ENCODE measurements at places on chromosomes 2 and 18.

DNA sequence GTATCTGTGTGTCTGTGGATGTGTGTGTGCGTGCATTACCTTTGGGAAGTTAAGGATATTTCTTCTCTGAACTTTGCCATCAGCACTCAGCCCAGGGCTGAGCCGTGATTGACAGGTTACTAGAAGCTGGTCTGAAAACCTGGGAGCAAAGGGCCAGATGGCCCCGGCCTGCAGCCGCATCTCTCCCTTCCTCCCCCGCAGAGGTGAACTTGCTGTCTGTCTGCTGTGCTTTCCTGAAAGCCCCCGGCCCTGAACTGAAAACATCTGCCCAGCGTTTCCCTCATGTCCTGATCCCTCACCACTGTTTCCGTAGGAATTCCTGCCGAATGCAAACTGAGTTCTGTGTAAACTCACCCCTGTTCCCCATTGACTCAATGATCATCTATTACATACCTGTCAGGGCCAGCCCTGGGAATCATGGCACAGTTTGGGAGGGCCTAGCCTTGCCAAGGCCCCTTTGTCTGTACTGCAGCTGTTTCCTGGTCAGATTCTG, 45.8 kb downstream of the MYCN start:
- H3K4me1 ChIP-seq, result no peaks in the 10 kb centered on the region
- no peaks in the 10 kb centered on the region for H3K36me3 ChIP-seq
- H3K27ac ChIP-seq, result no peak overlapping the region
- no peak overlapping the region for H3K4me3 ChIP-seq
- DNase-seq, result no peak

DNA sequence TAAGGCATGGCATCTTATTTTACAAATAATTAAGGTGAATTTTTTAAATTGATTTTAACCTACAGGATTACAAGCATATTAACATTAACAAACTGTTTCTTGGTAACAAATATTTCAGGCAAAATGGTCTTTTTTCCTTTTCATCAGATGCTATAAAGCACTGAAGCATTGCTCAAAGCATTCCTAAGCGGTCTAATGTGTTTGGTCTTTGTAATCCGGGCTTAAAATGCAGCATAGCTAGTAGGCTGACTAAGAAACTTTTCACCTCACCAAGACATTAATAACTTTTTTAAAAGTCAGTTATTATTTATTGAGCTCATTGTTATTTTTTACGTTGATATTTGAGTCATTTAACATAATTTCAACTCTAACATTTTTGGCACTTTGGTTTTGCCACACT, 538.8 kb upstream of the SLC39A10 start:
- H3K36me3 ChIP-seq, result no peaks in the 10 kb centered on the region
- H3K27me3 ChIP-seq, result no peaks in the 10 kb centered on the region
- no peaks in the 10 kb centered on the region for H3K4me1 ChIP-seq
- no peak overlapping the region for H3K4me3 ChIP-seq

DNA sequence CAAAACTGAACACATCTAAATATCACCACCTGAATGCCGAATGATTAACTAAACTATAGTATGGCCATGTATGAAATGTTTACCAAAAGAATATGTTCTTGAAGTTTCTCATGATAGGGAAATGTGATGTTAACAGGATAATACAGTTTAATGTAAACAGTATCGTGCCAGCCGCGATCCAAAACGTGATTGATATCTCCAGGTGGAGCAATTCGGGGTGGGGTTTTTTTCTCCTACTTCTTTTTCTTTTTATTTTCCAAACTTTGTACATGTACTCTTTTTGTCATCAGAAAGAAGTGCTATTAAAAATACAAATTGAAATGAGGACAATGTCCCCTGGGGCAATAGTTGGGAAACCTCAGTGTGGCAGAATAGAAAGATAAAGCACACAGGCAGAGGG, 4.0 kb upstream of the BIN1 start:
- no peak overlapping the region for H3K4me3 ChIP-seq
- no peaks in the 10 kb centered on the region for H3K36me3 ChIP-seq
- H3K27me3 ChIP-seq, result no peaks in the 10 kb centered on the region
- peaks cover 21% of the 10 kb centered on the region for H3K4me1 ChIP-seq
- H3K27ac ChIP-seq, result no peak overlapping the region

GRCh38 chr2:163626639-163627109, 109.1 kb downstream of the FIGN start:
- no peak for DNase-seq
- no peak overlapping the region for H3K4me3 ChIP-seq
- H3K36me3 ChIP-seq, result no peaks in the 10 kb centered on the region
- H3K27ac ChIP-seq, result peak overlapping the region; percentile 54

DNA sequence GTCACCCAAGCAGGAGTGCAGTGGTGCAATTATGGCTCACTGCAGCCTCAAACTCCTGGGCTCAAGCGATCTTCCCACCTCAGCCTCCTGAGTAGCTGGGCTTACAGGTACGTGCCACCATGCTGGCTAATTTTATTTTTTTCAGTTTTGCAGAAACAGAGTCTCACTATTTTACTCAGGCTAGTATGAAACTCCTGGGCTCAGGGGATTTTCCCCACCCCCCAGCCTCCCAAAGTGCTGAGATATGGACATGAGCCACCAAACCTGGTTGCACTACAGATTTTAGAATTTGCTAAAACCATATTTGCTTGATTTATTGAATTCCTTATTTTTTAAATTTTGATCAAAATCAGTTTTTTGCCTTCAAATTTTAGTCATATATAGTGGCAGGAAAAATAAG, 1553.4 kb downstream of the LRP1B start:
- no peak overlapping the region for H3K27ac ChIP-seq
- no peaks in the 10 kb centered on the region for H3K4me1 ChIP-seq
- no peak for DNase-seq
- no peaks in the 10 kb centered on the region for H3K27me3 ChIP-seq

GRCh38 chr18:40612356-40612755, 1342.7 kb upstream of the PIK3C3 start:
- no peak overlapping the region for H3K27ac ChIP-seq
- no peaks in the 10 kb centered on the region for H3K27me3 ChIP-seq
- no peaks in the 10 kb centered on the region for H3K4me1 ChIP-seq
- H3K4me3 ChIP-seq, result no peak overlapping the region

GRCh38 chr2:172969166-172969565, 106.5 kb upstream of the MAP3K20 start:
- DNase-seq, result no peak
- H3K4me1 ChIP-seq, result peaks cover 29% of the 10 kb centered on the region
- H3K27me3 ChIP-seq, result no peaks in the 10 kb centered on the region

GRCh38 chr18:64330931-64331330, 182.0 kb upstream of the LINC00305 start:
- H3K27ac ChIP-seq, result no peak overlapping the region
- no peak for DNase-seq
- no peaks in the 10 kb centered on the region for H3K4me1 ChIP-seq
- no peaks in the 10 kb centered on the region for H3K36me3 ChIP-seq
- H3K27me3 ChIP-seq, result no peaks in the 10 kb centered on the region
- H3K4me3 ChIP-seq, result no peak overlapping the region

DNA sequence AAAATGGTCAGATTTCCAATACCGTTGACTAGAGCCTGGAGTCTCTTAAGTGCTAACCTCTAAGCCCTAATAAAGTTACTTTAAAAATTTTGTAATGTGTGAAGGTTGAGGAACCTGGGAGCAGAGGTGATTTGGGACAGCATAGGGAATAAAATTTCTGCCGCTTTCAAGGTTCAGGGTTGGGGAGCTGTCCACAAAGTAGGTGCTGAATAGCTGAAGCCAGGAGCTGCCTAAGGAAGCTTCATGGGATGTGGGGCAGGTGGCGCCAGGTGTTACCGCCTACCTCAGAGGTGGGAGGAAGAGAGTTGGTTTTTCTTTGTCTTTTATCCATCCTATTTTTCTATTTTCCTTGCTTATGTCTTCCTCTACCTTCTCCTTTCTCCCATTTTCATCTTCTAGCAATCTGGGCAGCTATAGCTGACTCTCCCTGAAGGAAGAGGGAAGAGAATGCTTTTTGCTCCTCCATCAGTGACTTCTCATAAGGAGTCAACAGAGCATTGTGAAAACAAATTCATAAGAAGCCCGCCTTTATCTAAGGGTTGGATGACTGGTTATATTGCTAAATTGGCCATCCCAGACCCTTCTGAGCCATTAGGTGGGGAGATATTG, 178.7 kb downstream of the CLIP4 start:
- H3K4me1 ChIP-seq, result no peaks in the 10 kb centered on the region
- H3K27me3 ChIP-seq, result no peaks in the 10 kb centered on the region

DNA sequence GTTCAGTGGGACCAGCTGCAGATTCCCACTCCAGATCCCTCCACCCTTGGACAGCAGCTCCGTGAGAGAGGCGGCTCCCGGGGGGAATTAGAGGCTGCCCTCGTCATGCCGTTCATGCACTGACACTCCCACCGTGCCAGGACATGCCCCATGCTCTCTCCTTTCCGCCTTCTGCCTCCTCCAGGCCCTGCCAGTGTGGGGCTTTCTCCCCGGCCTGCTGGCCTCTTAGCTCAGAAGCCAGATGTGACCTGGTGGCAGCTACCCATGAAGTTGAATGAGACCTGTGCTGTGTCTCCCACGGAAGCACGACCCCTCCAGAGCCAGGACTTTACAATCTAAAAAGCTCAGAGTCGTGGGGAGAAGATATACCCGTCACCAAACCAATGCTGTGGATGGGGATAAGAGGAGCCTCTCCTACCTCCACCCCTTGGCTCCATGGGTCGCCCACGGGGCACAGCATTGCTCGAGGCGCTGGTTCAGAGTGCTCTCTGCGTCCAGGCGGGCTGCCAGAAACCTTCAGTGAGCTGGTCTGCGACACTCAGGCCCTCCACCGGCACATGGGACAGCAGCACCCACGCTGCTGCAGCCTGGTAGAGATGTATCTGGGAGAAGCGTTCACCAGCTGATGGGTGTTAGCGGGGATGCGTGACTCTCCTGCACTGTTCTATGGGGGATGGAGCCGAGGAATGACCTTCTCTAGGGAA, 111.0 kb upstream of the GPC1 start:
- no peak for DNase-seq
- no peaks in the 10 kb centered on the region for H3K27me3 ChIP-seq
- H3K4me3 ChIP-seq, result no peak overlapping the region
- no peaks in the 10 kb centered on the region for H3K4me1 ChIP-seq
- H3K36me3 ChIP-seq, result no peaks in the 10 kb centered on the region

DNA sequence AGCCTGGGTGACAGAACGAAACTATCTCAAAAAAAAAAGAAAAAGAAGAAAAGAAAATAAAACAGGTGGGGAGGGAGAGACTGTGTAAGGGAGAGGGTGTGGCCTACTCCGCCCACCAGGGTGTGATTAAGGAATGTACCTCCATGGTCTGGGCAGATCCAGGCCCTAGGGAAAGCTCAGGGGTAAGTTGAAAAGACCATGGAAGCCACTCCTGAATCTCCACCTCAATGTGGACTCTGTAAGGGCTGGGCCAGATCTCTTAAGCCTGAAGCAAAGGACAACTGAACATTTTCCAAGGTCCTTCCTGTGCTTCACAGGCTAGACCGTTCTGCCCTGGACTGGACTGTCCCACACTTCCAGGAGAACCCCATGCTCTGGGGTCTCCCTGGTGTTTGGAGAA, 9.7 kb upstream of the ATG16L1 start:
- no peaks in the 10 kb centered on the region for H3K27me3 ChIP-seq
- H3K36me3 ChIP-seq, result no peaks in the 10 kb centered on the region
- no peak for DNase-seq
- no peaks in the 10 kb centered on the region for H3K4me1 ChIP-seq
- H3K4me3 ChIP-seq, result no peak overlapping the region

GRCh38 chr2:240436683-240437550, 1.5 kb downstream of the GPC1 start:
- no peak for DNase-seq
- peak overlapping the region; percentile 62 for H3K4me3 ChIP-seq
- no peaks in the 10 kb centered on the region for H3K36me3 ChIP-seq
- no peaks in the 10 kb centered on the region for H3K27me3 ChIP-seq

DNA sequence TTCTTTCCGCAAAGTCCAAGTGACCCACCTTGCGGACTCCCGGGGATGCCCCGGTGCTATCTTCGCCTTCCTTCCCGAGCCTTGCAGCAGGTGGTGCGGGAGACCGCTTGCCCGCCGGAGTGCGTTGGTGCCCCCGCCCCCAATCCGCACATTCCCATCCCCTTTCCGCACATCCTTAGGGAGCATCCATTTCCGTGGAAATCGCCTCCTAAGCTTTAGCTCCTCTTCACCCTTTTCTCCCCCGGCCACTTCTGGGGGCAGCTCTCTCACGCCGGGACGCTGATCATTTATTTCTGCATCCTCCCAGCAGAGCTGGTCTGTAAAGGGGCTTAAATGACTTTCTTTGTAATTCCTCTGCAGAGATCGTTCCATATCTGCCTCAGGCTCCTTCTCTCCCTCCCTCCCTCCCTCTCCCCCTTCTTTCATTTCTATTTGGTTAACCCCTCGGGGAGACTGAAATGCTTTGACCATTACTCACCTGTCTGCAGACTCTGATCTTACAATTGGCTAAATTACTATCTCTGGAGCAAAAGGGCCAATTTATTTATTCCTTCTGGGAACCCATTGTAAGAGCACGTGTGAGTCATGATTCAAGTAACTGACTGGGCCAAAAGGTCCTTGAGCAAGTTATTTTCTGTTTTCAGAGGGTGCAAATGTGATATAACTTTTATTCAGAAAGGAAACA, 1.3 kb upstream of the LYPD1 start:
- no peak for DNase-seq
- no peak overlapping the region for H3K27ac ChIP-seq
- H3K36me3 ChIP-seq, result no peaks in the 10 kb centered on the region
- H3K4me1 ChIP-seq, result no peaks in the 10 kb centered on the region
- no peak overlapping the region for H3K4me3 ChIP-seq
- H3K27me3 ChIP-seq, result no peaks in the 10 kb centered on the region
